ENCODE measurements at places on chromosomes 7 and 10.

DNA sequence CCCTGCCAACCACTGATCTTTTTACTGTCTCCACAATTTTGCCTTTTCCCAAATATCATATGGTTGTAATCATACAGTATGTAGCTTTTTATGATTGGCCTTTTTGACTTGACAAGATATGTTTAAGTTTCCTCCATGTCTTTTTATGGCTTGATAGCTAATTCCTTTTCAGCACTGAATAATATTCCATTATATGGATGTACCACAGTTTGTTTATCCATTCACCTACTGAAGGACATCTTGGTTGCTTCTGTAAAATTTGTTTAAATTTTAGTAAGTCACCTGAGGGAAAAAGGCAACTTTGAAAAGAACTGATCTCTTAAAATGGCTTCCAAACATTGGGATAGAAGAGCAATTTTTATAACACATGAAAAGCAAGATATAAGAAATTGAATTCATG, 43.5 kb downstream of the ATRNL1 start:
- DNase-seq, result no peak

DNA sequence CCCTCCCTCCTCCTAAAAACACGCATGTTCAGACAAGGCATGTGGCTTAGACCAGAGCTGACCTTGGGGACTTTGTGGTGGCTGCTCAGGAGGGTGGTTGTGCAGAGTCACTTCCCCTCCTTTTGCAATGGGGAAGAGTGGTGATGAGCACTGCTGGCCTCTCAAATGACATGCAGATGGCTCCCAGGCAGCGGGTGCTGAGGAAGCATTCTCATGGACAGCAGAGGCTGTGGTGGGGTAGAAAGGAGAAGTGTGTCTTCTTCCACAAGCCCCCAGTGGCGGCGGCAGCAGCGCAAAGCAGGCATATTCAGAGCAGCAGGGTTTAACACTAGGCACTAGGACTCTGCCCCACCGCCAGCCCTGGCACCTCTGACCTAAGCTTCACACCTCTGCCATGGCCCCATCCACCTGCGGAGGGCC, 105.9 kb upstream of the ANLN start:
- no peak for DNase-seq

DNA sequence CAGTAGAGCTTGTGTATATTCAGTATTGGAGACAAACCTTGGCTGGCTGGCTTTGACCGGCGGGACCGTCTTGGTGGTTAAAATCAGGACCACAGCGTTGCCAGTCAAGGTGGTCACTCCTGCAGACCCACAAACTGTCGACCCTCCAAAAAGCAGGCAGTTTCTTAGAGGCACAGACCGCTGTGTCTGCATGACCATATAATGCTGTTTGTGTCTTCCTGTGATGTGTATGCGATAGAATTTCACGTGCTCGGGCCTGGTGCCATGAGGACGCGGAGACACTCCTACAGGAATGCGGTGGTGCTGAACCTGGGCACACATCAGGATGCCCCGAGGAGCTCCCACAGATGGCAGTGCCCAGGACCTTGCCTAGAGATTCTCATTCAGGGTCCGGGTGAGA, 34.8 kb downstream of the BNIP3 start:
- DNase-seq, result no peak

DNA sequence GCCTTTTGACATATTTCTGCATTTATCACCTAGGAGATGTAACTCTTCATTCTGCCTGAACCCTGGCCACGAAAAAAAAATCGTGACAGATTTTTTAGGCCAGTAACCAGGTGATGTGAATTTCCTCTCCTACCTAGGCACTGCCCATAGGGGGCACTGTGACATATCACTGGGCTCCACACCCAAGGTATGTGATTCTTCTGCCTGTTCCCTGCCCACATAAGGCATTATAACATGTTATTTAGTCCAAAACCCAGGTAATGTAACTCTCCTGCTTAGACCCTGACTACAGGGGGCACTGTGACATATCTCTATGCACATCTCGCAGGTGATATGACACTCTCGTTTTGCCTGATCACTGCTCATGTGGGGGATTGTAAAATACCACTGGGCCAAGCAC, 29.5 kb upstream of the ZNF107 start:
- no peak for DNase-seq

DNA sequence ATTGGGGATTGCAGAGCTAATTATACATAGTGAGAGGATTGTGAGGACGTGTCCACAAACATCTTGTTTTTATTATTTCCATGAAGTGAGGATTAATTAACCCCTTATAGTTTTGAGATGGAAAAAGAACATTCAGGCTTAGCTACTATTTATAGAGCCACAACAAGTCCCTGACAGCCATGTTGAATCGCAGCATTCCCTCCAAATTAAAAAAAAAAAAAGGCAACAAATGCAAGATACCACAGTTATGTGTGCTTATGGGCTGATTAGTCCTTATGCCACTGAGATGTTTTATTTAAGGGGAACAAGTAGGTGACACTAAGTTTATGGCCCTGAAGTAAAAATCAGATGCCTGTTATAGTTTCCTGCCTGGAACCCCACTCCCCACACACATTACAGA, 350.3 kb downstream of the GPAM start:
- DNase-seq, result no peak

Data from stimulated activated CD4-positive, alpha-beta T cell treated with anti-CD3 and anti-CD28 coated beads, TNF-alpha, amount 100 ng/mL, for 48 hours (primary cell).